ENCODE measurements at places on chromosomes 1 and 21.

- DNase-seq: no peak
These were observed 85.3 kb downstream of the MATN1 start for GRCh38 chr1:30638086-30638485.

GRCh38 chr1:16484501-16484835, 29.6 kb downstream of the RNU1-1 start:
- no peak for DNase-seq

GRCh38 chr21:33169359-33169758, 60.4 kb upstream of the IFNAR2 start:
- no peak for DNase-seq

DNA sequence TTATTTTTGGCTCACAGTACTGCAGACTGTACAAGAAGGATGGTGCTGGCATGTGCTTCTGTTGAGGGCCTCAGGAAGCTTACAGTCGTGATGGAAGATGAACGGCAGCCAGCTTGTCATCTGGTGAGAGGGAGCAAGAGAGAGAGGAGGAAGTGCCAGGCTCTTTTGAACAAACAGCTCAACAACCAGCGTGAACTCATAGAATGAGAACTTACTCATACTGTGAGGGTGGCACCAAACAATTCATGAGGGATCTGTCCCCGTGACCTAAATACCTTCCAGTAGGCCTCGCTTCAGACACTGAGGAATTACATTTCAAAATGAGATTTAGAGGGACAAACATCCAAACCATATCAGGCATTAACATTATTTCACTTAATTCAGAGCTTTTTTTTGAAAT, 84.7 kb downstream of the PKN2 start:
- DNase-seq: no peak

- DNase-seq: no peak
These were observed 76.4 kb downstream of the ACBD6 start for GRCh38 chr1:180425952-180426351.

GRCh38 chr1:245915841-245916240, 591.2 kb downstream of the SMYD3 start:
- DNase-seq: no peak

DNA sequence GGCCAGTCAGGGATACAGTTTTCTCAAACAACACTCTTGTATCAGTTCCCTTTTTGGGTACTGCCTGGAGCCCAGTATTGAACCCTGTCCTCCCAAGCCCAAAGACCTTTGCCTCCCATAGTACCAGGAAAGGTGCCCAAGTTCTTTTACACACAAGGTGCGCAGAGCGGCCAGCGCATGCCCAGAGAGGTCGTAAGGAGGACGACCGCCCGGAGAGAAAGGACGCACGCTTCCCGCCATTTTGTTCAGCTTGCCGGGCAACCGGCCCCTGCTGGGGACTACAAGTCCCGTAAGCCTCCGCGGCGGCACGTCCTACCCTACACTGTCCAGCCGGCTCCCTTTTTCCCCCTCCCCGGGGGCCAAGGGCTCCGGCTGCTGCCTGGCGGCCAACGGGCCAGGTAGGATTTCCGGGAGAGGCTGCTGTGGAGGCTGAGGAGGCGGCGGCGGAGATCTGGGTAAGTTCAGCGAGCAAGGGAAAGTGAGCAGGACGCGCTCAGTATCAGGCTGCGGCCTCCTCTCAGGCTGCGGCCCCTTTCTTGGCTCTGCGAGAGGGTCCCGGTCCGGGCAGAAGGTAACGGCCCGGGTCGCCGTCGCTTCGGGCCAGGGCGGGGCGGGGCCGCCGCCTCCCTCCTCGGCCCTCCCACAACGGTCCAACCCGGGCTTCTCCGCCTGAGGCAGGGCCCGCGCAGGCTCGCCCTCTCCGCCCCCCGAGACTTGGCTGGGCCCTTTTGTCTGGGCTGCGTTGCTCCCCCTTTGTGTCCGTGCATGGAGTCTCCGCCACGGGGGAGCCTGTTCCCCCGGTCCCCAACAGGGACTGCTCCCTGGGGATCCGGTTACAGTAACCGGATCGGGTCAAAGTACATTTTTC, at the start of gene PHACTR4:
TSS of gene PHACTR4 (plus strand) at position 370 of the 868 bp plus-strand sequence. CDS start 37,708 bp downstream, outside the sequence.
- peak; percentile 96 for DNase-seq

DNA sequence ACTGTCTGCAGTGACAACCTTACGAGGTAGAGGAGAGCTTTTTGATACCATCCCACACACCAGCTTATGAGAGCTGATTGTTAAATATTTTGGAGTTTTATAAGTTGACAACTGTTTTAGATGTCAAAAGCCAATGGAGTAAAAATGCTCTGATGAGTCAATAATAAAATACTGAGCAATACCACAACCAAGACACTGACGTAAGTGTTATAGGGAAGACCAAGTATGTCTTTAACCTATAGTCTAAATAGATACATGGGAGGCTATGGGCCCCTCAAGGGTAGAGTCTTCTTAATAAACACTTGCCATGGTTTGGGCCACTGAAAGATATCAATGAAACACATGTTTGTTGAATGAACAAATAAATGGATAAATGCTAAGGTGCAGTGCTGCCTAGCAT, 49.2 kb downstream of the DUSP10 start:
- DNase-seq: no peak

DNA sequence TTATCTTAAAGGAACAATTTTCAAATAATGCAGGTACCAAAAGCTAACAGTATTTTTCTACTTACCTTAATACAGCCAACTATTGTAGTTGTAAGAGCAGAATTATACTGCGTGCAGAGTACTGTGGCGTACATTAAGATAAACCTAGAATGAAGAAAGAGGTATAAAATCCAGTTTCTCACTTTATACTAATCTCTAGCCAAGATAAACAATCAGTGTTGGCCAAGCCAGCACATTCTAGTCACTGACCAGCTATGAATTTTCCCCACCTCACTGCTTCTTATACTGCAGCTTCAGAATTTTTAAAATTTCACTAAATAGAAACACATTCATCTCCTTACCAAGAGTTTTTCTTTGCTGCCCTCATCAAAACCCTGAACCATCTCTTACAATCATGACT, 33.6 kb downstream of the SLC35D1 start:
- DNase-seq: no peak

DNA sequence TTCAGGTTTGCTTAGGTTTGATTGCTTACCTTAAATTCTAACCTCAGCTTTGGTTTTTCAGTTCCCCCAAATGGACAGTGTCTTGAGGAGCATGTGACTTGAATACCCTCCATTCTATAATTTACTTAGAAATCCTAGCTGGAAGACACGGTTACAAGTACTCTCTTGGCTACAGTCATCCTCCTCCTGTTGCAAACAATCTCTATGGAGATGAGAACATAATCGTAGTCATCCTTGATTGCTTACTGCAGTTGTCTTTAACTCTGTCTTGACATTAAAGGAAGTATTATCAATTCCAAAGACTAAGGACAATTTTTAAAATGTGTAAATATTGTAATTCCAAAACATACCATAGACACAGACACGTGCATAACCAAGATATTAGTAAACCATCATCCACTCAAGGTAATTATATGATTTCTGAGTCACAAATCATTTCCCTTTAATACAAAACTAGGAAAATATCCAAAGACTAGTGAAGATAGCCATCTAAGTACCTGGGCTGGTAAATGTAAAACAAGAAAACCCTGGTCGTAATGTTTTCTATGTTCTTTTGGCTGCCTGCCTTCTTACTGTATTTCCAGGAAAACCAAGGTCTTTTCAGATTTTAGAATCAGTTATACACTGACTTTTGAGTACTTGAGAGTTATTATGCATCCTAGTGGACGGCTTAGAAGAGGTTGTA, 149.9 kb downstream of the CHRM3 start:
- no peak for DNase-seq

DNA sequence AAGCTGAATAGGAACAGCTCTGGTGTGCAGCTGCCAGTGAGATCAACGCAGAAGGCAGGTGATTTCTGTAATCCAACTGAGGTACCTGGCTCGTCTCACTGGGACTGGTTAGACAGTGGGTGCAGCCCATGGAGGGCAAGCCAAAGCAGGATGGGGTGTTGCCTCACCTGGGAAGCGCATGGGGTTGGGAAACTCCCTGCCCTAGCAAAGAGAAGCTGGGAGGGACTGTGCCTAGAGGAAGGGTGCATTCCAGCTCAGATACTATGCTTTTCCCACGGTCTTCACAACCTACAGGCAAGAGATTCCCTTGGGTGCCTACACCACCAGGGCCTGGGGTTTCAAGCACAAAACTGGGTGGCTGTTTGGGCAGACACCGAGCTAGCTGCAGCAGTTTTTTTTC, 183.2 kb downstream of the DNM3 start:
- DNase-seq: no peak

- DNase-seq: peak; percentile 48
These were observed 40.2 kb downstream of the TBX19 start for GRCh38 chr1:168320800-168321450.

DNA sequence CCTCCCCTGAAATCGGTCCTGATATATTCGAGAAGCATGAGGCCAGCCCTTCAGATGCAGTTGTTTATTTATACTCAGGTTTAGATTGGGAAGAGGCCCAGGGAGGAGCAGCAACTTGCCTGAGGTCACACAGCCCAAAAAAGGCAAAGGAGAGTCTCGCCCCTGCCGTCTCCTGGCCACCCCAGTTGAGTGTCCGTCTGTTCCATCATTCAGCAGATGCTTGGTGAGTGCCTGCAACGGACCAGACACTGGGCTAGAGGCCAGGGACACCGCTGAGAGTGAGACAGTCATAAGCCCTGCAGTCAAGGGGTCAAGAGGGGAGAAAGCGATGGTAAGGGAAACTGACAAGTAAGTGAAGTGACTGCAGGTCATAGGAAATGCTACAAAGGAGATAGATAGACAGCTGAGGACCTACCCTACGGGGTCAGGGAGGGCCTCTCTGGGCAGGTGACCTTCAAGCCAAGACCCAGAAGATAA, 15.4 kb upstream of the SELENON start:
- no peak for DNase-seq
